ENCODE measurements at places on chromosomes 1 and 21. TPM values are rescaled to one million over a fixed set of nuclear protein-coding genes. Genes with fewer than 3 reads are reported as not detected.

TRIM63 gene
- total RNA-seq: not detected

DNA sequence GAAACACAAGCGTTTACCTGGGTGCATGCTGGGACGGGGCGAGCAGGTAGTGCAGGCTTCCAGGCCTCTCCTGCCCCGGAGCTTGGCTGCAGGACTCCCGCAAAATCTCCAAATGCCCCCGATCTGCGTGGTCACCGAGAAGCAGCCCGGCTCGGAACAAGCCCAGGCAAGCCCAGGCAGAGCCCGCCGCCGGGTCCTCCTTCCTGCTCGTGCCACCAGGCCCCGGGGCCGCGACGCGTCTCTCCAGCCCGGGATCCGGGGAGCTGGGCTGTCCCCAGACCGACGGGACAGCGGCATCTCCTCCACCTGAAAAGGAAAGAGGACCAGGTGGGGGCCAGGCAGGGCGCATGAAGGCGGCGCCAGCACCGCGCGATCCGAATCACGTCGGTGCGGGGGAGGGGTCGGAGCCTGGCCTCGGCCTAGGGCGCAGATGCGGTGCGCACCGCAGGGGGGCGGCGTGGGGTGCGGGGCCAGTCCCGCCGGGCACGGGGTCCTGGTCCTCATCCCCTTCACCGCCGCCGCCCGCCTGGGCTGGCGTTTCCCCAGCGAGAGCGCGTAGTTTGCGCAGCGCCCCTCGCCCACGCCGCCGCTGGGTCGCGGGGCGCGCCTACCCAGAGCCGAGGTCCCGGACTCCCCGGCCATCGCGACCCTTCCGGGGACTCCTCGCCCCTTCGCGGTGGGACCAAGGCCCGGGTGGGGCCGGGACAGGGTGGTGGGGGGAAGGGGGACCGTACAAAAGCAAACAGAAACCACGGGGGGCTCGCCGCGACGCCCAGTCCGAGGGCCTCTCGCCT, 52.4 kb upstream of the H6PD start:
- DNase-seq: peak; percentile 32

GRCh38 chr1:113146242-113147072, 73.5 kb downstream of the LRIG2 start:
- no peak for DNase-seq

OR2L13 gene
- total RNA-seq: not detected

DNA sequence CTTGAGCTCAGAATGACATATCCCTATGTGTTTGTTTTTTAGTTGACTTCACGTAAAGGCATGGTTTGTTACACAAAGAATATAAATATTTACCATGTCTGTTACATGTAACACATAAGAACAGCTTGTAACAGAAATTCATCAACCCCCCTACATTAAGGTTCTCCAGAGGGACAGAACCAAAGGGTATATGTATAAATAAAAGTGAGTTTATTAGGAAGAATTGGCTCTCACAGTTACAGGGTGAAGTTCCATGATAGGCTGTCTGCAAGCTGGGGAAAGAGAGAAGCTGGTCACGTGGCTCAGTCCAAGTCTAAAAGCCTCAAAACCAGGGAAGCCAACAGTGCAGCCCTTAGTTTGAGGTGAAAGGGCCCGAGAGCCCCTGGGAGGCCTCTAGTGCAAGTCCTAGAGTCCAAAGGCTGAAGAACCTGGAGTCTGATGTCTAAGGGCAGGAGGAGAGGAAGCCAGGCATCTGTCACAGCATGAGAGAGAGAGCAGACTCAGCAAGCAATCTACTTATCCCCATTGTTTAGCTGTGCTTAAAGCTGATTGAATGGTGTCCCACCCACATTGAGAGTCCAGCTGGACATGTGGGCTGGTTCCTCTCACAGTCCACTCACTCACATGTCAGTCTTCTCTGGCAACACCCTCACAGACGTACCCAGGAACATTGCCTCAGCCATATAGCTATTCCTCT, 15.8 kb downstream of the THRAP3 start:
- no peak for DNase-seq

- no peak for DNase-seq
These were observed 670 bp downstream of the RAB3B start for GRCh38 chr1:51989582-51990477.

- DNase-seq: no peak
These were observed 14.2 kb upstream of the PLEKHA6 start for GRCh38 chr1:204373911-204374310.

Data from foreskin keratinocyte (primary cell).